ENCODE measurements at places on chromosomes 1 and 21. TPM values are rescaled to one million over a fixed set of nuclear protein-coding genes. Genes with fewer than 3 reads are reported as not detected.

DNA sequence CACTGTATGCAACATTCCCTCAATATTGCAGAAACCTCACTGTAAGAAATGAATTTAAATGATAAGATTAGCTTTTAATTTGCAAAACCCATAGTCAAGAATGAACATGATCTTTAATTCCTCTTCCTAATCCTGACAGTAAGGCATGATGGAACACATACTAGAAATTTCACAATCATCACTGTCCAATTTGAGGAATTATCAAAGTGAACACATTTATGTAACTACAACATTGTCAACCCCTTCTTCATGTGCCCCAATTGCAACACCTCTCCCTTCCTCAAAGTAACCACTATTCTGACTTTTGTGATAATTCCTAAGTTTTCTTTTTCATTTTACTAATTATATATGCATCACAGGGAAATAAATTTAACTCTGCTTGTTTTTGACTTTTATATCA lies 103.1 kb downstream of the LHX8 start:
- no peak for DNase-seq

DNA sequence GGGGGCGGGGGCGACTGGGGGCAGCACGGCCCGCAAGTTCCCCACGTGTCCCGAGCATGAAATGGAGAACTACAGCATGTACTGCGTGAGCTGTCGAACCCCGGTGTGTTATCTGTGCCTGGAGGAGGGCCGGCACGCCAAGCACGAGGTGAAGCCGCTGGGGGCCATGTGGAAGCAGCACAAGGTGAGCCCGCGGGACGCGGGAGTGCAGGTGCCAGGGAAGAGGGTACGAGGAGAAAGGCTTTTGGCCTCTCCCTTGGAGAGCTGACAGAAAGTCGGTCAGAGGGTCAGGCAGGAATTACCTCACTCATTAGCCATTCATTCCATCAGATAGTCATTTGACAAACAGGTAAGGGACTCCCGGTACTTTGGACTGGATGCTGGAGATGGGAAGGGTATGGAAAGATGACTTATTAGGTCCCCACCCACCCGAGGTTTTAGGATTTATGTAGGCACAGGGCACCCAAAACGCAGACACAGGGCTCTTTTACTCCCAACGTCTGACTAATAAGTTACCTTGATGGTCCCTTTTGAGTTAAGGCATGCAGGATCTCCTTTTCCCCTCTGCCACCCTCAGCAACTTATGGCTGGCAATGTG lies 2.1 kb downstream of the TRIM67 start:
- no peak for DNase-seq

Gene ZNF670
- total RNA-seq, result 1.3 TPM

Gene CELA2B
- not detected for total RNA-seq

DNA sequence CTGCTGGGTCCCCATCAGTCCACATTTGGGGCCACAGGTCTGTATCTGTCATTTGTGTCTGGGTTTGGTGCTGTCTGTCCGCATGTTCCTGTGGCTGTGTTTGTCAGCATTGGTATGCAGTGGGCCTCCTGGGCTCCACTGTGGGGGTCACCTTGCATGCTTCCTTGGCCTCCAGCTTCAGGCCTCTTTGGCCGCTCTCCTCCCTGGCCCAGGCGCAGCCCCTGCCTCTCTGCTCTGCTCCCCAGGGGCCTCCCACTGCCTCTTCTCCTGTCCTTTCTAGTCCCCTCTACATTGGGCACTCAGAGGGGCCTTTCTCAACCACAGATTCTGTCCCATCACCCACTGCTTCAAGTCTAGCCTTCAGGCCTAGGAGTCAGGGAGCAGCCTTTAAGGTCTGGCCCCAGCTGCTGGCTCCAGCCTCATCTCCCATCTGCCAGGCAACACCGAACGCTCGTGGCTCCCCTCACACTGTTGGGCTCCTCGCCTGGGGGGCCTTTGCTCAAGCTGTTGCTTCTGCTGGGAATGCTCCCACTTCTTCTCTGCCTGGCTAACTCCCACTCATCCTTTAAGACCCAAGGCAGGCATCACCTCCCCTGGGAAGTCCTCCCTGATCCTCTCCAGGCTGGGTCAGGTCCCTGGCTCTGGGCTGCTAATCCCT lies 14.6 kb downstream of the ZNF362 start:
- no peak for DNase-seq

Data from heart right ventricle (tissue), 16 donors.